ENCODE measurements at places on chromosomes 3 and 15.

DNA sequence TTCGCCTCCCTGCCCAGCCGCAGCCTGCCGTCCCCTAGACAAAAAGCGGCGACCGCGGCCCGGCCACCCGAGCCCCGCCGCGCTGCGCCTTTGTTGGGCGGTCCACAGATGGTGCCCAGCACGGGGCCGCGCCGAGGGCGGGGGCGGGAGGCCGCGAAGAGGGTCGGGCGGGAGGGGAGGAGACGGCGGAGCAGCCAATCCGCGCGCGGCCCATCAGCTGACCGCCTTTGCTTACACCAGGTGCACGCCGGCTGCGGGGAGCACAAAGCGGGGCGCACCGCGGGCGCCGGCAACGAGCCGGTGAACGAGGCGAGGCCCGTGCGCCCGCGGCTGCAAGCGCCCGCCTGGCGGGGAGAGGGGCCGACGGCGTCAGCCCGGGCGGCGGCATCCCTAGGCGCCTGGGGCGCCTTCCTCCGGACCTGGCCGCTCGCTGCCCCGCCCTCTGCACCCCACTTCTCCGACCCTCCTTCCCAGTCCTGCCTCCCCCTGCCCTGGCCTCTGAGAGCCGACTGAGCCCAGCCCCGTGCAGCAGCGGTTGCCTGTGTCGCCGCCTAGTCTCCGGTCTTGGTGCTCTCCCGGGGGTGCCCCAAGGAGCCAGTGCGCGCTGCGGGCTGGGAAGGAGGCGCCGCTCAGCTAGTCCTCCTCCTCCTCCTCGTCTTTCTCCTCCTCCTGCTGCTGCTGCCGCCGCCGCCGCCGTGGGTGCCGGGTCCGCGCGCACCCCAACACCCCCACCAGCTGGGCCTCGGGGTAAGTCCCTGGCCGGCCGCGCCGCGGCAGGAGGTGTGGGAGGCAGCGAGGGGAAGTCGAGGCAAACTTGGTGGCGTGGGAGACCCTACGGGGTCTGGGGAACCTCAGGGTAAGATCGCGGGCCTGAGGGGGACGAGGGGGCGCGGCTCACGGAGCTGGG lies at the start of gene LRRN1:
LRRN1 (plus strand) TSS at position 259 of the 907 bp plus-strand sequence. CDS start 45,211 bp downstream, outside the sequence.
- peak; percentile 3 for DNase-seq

GRCh38 chr15:94674296-94674695 lies 442.9 kb downstream of the MCTP2 start:
- DNase-seq, result no peak

- no peak for DNase-seq
Measured at GRCh38 chr3:43389388-43390254, 103.3 kb downstream of the SNRK start.

DNA sequence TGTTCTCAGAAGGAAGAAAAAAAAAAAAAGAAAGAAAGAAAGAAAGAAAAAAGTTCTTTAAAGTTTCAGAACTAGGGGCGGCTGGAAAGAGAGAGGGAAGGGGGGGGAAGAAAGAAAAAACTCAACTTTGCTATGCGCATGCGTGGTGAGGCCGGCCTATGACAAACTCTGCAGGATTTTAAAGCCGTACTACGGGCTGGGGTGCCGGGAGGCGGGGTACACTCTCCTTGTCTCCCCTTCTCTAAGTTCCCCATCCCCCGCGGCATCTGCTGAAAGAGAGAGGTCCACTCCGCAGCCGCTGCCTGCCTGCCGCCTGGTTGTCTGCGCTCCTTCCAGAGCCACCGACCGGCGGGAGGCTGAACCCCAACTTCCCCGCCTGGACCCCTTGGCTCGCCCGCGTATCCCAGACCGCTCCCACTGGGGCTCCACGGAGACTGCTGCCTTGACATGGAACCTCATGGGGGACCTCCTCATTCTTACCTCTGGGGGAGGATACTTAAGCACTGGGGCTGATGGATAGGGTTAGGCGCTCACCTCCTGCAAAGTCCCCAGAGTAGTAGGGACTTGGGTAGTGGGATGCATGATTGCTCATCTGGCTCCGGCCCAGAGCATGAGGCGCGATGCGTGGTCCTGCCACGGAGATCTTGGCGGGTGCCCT lies 1.4 kb upstream of the WNT5A start:
- DNase-seq, result peak; percentile 37

DNA sequence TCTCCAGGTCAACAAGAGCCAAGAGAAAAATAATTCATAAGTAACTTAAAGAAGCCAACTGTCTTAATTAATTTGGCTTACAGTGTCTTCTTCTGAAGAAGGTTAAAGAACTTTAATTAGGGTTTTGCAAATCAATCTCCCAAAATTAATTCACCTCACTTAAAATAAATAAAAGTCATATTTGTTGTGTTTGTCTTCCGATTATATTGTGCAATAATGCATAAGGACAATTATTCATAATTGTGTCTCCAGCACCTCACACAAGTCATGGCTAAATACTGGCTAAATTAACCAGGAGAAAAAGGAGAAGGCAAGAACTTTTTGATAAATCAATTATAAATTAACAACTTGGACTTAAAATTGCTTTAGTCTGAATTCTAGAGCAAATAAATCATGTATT lies 899.0 kb upstream of the NR2F2 start:
- no peak for DNase-seq

DNA sequence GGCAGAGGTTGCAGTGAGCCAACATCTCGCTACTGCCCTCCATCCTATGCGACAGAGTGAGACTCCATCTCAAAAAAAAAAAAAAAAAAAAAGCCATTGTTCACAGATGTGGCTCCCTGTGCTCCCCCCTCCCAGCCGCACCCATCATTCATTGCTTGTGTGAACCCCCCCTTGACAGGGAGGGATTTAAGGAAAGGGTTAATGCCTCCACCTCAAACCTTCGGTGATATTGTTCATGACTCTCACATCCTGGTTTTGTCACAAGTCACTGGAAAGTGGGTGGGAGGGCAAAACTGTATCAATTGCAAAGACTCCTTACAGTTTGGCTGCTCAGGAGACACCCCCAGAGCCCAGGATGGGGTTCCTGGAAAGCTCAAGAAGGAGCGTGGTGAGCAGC lies 7.7 kb downstream of the SLC6A6 start:
- no peak for DNase-seq

- no peak for DNase-seq
Measured at GRCh38 chr3:6172871-6173642, 687.9 kb upstream of the GRM7 start.

- DNase-seq, result no peak
Measured at GRCh38 chr15:95603802-95604201, 726.7 kb upstream of the NR2F2 start.

GRCh38 chr3:55746808-55747413 lies 259.8 kb upstream of the WNT5A start:
- DNase-seq, result no peak

DNA sequence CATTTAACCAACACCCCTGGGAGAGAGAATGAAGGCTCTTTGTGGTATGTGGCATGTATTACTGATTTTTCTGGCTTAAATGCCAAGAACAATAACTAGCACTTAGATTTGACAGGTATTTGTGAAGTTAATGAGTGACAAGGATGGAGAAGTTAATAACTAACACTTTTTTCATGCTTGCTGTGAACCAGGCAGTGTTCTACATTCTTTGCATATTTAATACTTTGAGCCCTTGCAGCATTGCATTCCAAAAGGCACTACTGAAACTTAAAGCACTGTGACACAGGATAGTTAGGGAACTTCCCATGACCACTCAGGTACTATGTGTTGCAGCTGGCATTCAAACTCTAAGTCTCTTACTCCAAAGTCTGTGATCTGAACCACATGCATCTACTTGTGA lies 650.6 kb downstream of the ZPLD1 start:
- no peak for DNase-seq

DNA sequence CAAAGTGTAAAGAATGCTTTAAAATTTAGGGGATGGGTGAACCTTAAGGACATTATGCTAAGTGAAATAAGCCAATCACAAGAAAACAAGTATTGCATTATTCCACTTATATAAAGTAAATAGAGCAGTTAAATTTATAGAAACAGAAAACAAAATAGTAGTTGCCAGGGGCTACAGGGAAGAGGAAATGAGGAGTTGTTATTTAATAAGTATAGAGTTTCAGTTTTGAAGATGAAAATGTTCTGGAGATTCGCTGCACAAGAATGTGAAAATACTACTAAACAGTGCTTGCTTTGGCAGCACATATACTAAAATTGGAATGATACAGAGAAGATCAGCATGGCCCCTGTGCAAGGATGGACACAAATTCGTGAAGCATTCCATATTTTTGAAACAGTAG lies 32.0 kb downstream of the DNAH12 start:
- DNase-seq, result no peak

GRCh38 chr15:94234300-94234699 lies 2.9 kb downstream of the MCTP2 start:
- DNase-seq, result no peak

DNA sequence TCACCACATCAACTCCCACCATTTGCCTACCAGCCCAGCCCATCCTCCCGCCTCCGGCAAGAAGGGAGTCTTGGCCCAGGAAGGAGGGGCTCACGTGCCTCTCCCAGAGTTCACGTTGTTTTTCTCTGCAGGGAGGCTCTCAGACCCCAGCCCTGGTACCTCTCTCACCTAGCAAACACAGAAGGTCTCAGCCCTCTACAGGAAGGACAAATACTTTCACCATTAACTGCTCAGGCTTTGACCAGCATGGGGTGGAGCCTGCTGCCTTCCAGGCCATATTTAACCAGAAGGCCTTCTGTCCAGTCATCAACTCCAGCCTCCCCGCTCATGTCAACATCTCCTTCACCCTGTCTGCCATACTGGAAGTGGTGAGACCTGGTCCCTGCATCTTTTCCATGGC lies 19.0 kb upstream of the HTR3E start:
- DNase-seq, result no peak

DNA sequence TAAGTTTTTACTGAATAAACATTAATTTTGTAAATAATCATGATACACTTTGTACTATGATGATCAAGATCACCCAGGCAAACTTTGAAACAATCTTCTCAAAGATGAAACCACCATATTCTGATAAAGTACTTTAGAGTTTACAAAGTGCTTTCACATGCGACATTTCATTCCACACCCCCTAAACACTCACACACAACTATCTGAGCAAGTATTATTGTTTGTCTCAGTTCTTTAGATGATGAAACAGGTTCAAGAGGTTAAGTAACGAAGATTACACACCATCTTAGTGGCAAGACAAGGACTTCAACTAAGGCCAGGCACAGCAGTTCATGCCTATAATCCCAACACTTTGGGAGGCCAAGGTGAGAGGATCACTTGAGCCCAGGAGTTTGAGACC lies 37.6 kb downstream of the ZNF148 start:
- no peak for DNase-seq

GRCh38 chr3:195148549-195148948 lies 122.4 kb downstream of the XXYLT1 start:
- no peak for DNase-seq

GRCh38 chr15:47429376-47429775 lies 287.9 kb upstream of the SEMA6D start:
- DNase-seq, result no peak

DNA sequence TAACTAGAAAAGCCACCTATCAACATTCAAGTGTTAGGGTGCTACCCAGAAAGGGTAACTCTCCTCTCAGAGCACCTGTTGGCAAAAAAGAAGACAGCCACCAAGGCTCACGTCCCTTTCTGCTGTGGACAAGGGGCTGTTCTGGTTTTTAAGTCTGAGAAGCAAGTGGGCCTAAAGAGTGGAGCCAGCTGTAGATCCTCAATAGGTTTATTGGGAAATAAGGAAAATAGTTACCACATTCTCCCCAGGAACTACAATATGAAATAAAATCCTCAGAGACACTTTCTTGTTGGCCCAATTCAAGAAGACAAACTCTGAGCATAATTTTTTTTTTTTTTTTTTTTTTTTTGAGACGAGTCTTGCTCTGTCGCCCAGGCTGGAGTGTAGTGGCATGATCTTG lies 35.8 kb downstream of the LRIG1 start:
- no peak for DNase-seq

GRCh38 chr15:88450125-88450798 lies 16.9 kb downstream of the MRPL46 start:
- peak; percentile 83 for DNase-seq

Data from A549 (cell line).